ENCODE measurements at places on chromosomes 6 and 20.

DNA sequence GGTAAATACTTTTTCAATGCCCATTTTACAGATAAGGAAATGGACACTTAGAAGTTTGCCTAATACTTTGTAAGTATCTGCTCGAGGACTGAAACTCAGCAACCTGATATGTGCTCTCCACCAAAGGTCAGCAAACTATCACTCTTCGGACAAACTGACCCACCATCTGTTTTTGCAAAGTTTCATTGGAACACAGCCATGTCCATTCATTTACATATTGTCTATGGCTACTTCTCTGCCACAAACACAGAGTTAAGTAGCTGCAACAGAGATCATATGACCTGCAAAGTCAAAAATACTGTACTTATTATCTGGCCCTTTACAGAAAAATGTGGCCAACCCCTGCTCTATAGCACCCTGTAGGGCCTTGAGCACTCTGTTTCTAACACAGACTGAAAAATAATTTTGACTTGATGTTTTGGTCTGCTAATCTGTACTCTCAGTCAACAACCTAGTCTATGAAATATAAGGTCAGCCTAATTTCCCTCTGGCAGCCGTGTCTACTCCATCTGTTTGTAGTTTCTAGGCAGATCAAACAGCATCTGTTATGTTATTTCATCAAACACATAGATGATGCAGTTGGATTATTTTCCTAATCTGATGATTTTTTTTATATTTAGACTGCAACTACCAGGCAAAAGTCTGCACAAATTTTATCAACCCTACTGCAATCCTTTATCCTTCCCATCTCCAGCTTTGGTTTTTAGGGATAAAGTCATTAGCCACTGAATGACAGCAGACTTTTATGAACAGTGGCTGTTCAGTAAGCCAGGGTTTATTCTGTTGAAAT lies 41.4 kb upstream of the BEND6 start:
- no peak for DNase-seq

DNA sequence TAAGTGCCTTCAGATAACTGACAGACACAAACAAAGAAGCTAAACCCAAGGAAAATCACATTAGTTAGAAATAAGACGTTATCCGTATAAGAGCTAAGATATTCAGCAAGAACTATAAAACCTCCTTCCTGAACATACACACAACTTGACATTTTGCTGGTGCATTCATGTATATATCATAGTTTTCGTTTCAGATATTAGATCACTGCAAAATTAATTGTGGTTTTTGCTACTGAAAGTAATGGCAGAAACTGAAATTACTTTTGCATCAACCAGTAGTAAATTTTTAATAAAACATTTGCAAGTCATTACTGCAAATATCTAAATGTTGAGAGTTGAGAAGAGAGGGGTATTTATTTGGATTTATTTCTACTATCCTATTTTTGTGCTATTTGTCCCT lies 26.1 kb upstream of the KCNQ5 start:
- no peak for DNase-seq

DNA sequence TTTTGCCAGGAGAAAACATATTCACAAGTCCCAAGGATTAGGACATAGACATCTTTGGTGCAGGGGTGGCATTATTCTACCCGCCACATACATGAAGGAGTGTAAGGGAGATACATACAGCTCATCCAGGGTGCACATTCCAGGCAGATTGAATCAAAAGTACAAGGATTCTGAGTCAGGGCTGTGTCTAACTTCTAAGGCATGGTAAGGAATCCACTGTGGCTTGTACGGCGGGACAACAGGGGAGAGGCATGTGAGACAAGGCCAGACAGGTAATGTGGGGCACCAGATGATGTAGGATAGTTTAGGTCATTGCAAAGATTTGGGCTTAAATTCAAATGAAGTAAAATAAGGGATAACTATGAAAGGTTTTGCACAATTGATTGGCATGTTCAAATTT lies 780.9 kb downstream of the C6orf118 start:
- no peak for DNase-seq

GRCh38 chr20:24795436-24795835 lies 153.6 kb upstream of the CST7 start:
- DNase-seq = no peak

- DNase-seq = no peak
Observed at GRCh38 chr6:87407561-87407900, 241 bp upstream of the CFAP206 start.

DNA sequence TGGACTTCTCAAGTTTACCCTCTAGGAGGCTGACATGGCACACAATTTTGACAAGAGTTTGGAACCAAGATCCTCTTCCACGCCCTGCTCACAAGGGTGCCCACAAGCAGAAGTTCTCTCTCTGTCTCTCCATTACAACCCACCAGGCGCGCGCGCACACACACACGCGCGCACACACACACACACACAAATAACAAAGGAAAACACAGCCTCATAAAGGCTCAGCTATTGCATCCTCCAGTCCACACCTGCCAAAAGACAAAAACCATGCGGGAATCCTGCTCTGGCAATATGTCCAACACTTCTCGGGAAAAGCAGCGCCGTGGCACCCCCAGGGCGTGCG lies 870 bp downstream of the PAK5 start:
- no peak for DNase-seq

- DNase-seq = no peak
Observed at GRCh38 chr6:170092826-170093225, 198.1 kb downstream of the DLL1 start.

DNA sequence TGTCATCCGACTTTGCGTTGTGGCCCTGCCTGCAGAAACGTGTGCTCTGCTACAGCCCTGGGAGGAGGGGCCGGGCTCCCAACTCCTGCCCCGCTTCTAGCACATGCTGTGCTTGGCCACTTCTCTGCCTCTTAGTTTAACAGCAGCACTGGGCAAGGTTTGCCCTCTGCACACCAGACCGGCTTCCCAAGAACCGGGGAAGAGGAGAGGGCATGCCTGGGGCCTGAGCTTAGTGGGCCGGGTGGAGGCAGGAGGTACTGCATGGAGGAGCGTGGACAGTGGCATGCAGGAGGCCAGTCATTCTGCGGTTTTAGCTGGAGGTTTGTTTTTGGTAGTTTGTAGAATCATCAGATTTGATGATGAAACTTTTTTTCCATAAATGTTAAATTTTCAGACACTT lies 45.5 kb downstream of the CEP43 start:
- no peak for DNase-seq

GRCh38 chr20:29741894-29742698 lies 1515.4 kb upstream of the DEFB115 start:
- DNase-seq = no peak

DNA sequence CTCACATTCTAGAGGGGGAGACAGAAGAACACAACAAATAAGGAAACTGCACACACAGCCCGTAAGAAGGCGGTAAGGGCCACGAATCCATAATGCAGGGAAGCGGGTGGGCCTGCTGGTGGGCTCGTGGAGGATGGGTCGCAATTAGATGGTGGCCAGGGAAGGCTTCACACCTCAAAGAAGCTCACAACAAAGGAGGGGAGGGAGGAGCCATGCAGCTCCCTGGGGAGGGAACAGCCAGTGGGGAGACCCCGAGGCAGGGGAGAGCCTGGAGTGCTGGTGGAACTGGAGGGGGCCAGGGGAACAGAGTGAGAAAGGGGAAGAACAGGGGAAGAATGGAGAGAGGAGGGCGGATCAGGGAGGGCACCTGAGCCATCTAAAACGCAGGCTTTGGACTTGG lies 13.4 kb downstream of the SRC start:
- DNase-seq = no peak

- no peak for DNase-seq
Observed at GRCh38 chr6:47047479-47048407, 5.6 kb upstream of the ADGRF1 start.

DNA sequence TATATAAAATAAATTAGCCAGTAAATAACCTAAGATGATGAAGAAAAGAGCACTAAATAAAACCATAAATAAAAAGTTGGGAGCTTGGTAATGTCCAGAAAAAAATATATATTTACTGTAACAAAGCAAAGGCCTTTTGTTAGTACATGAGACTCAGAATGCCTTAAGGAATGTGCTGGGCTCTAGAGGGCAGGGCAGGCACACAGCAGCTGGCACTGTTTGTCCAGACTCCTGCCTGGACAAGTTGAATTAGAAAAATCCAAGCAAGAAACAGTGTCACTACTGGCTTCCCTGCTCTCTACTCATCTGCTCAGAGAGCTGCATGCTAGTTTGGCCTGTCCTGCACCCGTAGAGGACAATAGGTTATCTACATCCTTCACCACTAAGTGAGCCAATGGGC lies 8.8 kb downstream of the DEFB129 start:
- no peak for DNase-seq

DNA sequence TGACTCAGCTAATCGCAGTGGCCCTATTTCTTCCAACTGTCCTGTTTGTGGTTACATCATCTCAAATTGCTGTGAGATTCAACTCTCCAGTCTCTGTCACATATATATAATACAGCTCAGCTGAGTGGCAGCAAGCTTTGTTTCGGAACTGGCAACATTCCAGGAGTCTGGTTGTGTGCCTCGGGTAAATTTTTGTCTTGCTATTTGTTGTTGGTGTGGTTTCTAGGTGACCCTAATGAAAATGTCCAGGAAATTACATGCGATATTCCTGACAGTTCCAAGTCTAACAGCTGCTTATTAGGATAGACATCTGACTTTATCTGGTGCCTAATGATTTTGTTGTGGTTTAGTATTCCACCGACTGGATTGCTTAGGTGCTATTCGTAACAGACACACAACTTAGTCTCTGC lies 581.8 kb downstream of the CD109 start:
- DNase-seq = no peak

- no peak for DNase-seq
Observed at GRCh38 chr6:146790561-146791091, 191.9 kb downstream of the ADGB start.

DNA sequence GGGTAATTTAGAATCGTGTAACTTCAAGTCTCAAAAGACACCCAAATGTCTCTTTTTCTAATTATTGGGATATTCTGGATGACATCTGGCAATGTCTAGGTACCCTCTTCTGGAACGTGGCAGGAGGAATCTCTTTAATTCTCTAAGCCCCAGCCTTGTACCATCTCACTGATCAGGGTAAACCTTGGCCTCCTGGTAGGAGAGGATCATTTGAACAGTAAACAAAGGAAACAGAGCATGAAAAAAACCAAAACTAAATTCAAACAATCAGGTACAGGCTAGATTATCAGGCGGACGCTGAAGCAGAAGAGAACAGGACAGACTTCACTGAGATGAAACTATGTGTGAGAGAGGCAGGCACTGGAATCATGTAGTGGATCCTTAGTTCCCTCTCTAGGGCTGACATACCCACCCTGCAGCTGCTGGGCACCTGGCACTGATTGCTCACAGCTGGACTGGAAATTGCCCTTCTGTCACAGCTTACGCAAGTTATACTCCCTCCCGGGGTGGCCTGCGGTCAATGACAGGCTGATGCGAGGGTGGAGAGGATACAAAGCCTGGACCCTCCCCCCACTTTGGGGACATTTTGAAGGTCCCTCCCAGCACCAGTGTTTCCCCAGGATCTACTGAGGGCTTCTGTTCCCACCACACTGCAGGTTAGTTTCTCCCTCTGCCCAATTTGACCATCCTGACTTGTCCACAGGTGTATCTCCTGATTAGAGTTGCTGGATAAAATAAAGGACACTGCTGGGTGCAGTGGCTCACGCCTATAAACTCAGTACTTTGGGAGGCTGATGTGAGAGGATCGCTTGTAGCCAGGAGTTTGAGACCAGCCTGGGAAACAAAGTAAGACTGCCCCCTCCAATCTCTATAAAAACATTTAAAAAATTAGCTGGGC lies 20.6 kb upstream of the ZBTB24 start:
- DNase-seq = no peak

- DNase-seq = no peak
Observed at GRCh38 chr6:30013291-30013922, 47.7 kb upstream of the POLR1H start.

- DNase-seq = no peak
Observed at GRCh38 chr20:13492001-13492481, 146.7 kb downstream of the TASP1 start.

- DNase-seq = no peak
Observed at GRCh38 chr20:31593221-31594001, 11.7 kb upstream of the ID1 start.

- DNase-seq = no peak
Observed at GRCh38 chr6:39901116-39901655, 33.1 kb downstream of the MOCS1 start.

DNA sequence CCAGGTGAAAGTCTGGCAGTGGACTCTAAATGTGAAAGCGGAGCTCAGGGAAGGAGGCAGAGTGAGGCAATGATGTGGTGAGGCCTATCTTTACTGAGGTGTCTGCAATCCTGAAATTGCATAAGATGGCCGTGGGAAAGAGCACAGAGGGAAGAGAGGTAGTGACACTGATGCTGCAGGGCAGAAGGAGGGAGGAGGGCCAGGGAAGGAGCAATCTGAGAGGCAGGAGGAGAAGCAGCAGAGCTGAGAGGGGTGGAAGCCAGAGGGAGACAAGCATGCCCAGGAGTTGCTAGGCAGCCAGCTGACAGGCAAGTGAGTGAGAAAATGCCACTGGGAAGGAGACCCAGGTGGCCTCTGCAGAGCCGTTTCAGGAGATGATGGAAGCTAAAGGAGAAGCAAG lies 97.4 kb upstream of the CNR1 start:
- no peak for DNase-seq

- DNase-seq = no peak
Observed at GRCh38 chr6:133788556-133788955, 100.4 kb upstream of the TCF21 start.

DNA sequence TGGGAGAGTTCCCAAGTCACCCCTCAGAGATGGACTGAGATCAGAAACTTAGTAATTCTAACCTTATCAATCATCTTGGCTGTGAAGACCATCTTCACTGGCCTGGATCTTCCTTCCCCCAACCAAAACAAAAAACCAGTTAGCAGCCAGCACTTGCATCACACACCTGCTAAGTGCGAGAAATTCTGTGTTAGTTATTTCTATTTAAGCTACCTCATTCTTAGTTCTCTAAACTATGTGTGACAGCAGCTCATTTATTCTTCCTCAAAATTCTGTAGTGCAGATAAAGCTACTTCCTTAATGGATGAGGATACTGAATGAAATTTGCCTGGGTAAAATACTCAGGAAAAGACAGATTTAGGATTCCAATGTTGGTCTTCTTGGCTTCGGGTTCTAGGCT lies 18.2 kb upstream of the TAGAP start:
- no peak for DNase-seq

- DNase-seq = no peak
Observed at GRCh38 chr6:43608310-43608763, 20.7 kb downstream of the GTPBP2 start.

DNA sequence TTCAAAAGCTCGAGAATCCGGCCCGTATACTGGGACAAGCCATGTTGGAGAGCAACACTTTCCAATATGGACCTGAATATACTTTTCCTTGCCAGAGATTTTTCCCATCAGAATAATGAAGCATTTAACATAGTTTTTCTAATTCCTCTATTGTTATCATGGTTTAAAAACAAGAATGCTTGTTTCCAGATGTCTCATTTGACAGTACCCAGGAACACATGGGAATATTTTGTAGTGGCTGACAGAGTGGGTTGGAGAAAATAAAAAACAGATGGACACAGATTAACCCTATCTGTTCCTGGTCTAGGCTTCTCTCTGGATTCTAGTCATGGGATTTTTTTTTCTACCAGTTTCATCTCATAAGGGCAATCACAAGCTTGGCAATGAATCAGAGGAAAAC lies 164.8 kb upstream of the CEP162 start:
- DNase-seq = no peak
